ENCODE measurements at places on chromosomes 1 and 21.
A peak's percentile ranks its signal among the peaks of the same experiment; 100 is the strongest.

GRCh38 chr21:29033301-29033700 lies 8.8 kb downstream of the USP16 start:
- no peak for DNase-seq

GRCh38 chr1:32200226-32201010 lies at the start of gene CCDC28B:
TSS of gene CCDC28B (plus strand) at chr1:32200595. CDS start at chr1:32201936, 1,341 bp downstream.
- peak; percentile 49 for DNase-seq

- DNase-seq, result peak; percentile 35
Observed at GRCh38 chr1:11550664-11551283, 71.8 kb downstream of the DISP3 start.

DNA sequence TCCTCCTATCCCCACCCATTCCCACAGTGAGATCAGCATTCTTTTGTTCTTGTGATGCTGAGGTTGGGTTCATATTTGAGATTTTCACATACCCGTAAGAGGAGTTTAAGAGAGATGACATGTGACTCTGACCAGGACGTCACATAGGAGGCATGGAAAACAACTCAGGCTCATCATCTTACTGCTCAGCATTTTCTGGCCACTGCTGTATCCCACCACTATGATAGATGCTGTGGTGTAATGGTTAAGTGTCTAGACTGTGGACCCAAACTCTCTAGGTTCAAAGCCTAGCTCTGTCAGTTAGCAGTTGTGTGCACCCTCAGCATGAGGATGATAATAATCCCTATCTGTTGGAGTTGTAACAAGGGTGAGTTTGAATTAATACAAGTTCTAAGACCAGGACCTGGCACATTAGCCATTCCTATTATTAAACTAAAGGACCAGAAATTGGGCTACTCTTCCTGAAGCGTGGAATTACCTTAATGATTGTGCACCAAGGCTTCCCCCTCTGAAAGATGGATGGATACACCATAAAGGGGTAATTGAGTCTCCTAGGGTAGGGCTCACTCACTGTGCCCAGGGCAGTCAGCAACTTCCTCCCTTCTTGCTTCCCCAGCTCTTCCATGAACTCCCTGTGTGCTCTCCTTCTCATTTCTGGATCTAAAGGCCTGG lies 40.9 kb downstream of the LGR6 start:
- DNase-seq, result no peak

GRCh38 chr1:204340081-204340889 lies 19.4 kb downstream of the PLEKHA6 start:
- DNase-seq, result no peak

GRCh38 chr1:164753521-164754077 lies 194.6 kb downstream of the PBX1 start:
- DNase-seq, result no peak
